ENCODE measurements at places on chromosomes 4 and X.

GRCh38 chr4:80365928-80366327 lies 30.4 kb downstream of the CFAP299 start:
- H3K36me3 ChIP-seq, result no peaks in the 10 kb centered on the region
- DNase-seq, result peak; percentile 61
- peaks cover 4% of the 10 kb centered on the region for H3K4me1 ChIP-seq
- H3K4me3 ChIP-seq, result no peak overlapping the region

- no peak for DNase-seq
- H3K36me3 ChIP-seq, result no peaks in the 10 kb centered on the region
- no peak overlapping the region for H3K4me3 ChIP-seq
- H3K27me3 ChIP-seq, result peaks cover 2% of the 10 kb centered on the region
- H3K27ac ChIP-seq, result no peak overlapping the region
These were observed 74.5 kb downstream of the UCHL1 start for GRCh38 chr4:41331224-41331623.

- DNase-seq, result no peak
- no peaks in the 10 kb centered on the region for H3K4me1 ChIP-seq
- H3K27me3 ChIP-seq, result no peaks in the 10 kb centered on the region
- no peak overlapping the region for H3K27ac ChIP-seq
- H3K4me3 ChIP-seq, result no peak overlapping the region
- H3K36me3 ChIP-seq, result no peaks in the 10 kb centered on the region
These were observed 313.1 kb upstream of the TACR3 start for GRCh38 chr4:104032896-104033295.

DNA sequence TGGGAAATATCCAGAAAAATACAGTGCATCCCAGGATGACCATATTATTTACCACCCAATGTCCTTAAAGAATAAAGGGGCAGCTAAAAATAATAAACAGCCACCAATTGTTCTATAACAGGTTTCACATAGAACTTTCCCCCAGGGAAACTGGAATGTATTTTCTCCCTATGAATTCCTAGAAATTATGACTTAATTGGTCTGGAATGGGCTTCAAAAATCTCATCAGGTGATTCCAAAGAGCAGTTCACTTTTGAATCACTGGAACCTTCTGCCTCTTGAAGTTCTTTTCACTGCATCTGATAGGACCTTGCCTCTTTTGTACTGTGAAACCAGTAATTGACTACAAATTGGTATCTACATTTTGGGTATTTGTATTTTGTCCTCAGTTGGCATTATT lies 119.3 kb downstream of the ZNF330 start:
- no peak overlapping the region for H3K27ac ChIP-seq
- H3K4me1 ChIP-seq, result no peaks in the 10 kb centered on the region
- H3K36me3 ChIP-seq, result no peaks in the 10 kb centered on the region
- H3K27me3 ChIP-seq, result peaks cover 11% of the 10 kb centered on the region

DNA sequence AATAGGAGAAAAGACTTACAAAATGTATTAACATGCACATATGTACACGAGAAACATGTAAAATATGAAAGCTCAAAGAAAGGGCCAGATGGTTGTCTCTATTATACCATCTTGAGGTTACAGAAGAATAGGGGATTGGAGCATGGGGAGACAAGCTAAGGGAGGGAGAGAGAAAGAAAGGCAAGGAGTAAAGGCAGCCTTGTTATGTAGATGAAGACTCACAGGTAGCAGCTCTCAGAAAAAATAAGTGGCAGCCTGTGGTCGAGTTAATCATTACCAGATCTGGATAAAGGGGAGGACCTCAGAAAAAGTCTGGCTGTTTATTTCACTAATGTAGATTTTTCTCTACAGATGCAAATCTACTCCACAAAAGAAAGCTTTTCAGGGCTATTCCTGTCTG lies 26.6 kb upstream of the PPP1R2C start:
- no peaks in the 10 kb centered on the region for H3K36me3 ChIP-seq
- no peak overlapping the region for H3K4me3 ChIP-seq
- H3K27me3 ChIP-seq, result no peaks in the 10 kb centered on the region
- no peak for DNase-seq
- H3K4me1 ChIP-seq, result peaks cover 3% of the 10 kb centered on the region
- no peak overlapping the region for H3K27ac ChIP-seq

DNA sequence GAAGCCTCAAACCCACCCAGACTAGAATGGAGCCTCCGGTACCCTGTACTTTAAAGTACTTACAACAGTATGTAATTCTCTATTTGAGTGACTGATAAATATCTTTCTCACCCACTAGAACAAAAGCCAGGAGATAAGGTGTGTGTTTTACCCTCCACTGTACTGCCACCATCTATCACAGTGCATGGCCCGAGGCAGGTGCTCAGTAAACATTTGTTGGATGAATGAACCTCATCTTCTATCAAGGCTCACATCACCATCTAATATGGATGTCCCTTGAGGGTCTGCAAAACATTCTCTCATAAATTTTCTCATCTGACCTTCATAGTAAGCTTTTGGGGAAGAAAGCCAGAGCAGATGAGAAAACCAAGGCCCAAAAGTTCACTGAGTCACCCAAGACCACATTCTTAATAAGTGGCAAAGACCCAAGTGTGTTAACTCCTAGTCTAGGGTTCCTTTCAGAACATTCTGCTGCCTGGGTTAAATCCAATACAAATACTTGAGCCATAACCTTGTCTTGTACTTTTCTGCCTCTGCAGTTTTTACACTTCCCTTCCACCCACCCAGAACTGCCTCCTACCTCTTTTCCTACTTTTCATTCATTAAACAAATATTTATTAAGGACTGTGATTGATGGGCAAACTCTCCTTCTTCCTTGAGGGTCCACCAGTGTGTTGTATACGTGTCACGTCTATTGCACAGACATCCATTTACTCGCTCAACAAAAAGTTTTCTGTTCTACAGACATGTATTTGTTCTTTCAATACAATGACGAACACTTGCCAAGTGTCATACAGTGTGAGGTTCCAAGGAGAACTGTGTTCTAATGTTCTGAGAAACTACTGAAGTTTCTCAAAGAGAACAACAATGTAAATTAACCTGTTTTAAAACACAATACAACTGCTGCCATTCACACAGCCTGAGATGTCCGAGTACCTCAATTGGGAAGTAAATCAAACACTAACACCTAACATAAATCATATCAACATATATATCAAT lies 35.7 kb downstream of the APBB2 start:
- H3K4me3 ChIP-seq, result no peak overlapping the region
- H3K4me1 ChIP-seq, result no peaks in the 10 kb centered on the region
- H3K36me3 ChIP-seq, result no peaks in the 10 kb centered on the region
- no peak overlapping the region for H3K27ac ChIP-seq
- H3K27me3 ChIP-seq, result peaks cover 3% of the 10 kb centered on the region

- H3K4me3 ChIP-seq, result no peak overlapping the region
- no peaks in the 10 kb centered on the region for H3K27me3 ChIP-seq
- DNase-seq, result no peak
- H3K36me3 ChIP-seq, result no peaks in the 10 kb centered on the region
These were observed 486.5 kb downstream of the ARAP2 start for GRCh38 chr4:35757836-35758235.

- no peaks in the 10 kb centered on the region for H3K36me3 ChIP-seq
- DNase-seq, result no peak
- H3K4me3 ChIP-seq, result no peak overlapping the region
- H3K4me1 ChIP-seq, result peaks cover 10% of the 10 kb centered on the region
- no peak overlapping the region for H3K27ac ChIP-seq
- peaks cover 2% of the 10 kb centered on the region for H3K27me3 ChIP-seq
These were observed 15.5 kb downstream of the MAGEA9B start for GRCh38 chrX:149571770-149572169.

GRCh38 chr4:163380703-163381102 lies 37.0 kb downstream of the NPY5R start:
- no peaks in the 10 kb centered on the region for H3K27me3 ChIP-seq
- no peak overlapping the region for H3K27ac ChIP-seq
- H3K4me1 ChIP-seq, result no peaks in the 10 kb centered on the region
- H3K36me3 ChIP-seq, result no peaks in the 10 kb centered on the region
- H3K4me3 ChIP-seq, result no peak overlapping the region

- no peaks in the 10 kb centered on the region for H3K27me3 ChIP-seq
- H3K27ac ChIP-seq, result no peak overlapping the region
- H3K4me3 ChIP-seq, result no peak overlapping the region
These were observed 131.0 kb downstream of the PDS5A start for GRCh38 chr4:39846705-39847104.

DNA sequence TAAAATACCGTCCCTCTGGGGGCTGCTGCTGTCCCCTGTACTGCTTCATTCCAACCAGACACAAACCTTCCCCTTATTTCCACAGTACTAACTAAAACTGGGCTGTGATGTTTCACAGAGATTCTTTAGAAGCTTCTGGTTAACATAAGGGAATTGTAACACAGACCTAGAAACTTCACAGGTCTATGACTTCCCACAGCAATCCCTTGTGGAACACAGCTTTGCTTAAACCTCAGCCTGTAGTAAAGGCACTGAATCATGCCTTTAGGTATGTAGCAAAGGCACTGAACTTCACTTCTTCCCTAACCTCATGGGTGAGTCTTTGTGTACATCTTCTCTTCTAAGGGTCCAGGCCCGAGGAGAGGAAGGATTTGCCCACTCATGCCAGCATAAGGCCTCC lies 49.4 kb downstream of the SPINK2 start:
- H3K27ac ChIP-seq, result no peak overlapping the region
- H3K36me3 ChIP-seq, result no peaks in the 10 kb centered on the region
- peaks cover 7% of the 10 kb centered on the region for H3K4me1 ChIP-seq
- DNase-seq, result no peak

- no peak overlapping the region for H3K27ac ChIP-seq
- DNase-seq, result no peak
- H3K27me3 ChIP-seq, result peaks cover 7% of the 10 kb centered on the region
- no peak overlapping the region for H3K4me3 ChIP-seq
These were observed 47.1 kb upstream of the CLNK start for GRCh38 chr4:10731690-10732089.

DNA sequence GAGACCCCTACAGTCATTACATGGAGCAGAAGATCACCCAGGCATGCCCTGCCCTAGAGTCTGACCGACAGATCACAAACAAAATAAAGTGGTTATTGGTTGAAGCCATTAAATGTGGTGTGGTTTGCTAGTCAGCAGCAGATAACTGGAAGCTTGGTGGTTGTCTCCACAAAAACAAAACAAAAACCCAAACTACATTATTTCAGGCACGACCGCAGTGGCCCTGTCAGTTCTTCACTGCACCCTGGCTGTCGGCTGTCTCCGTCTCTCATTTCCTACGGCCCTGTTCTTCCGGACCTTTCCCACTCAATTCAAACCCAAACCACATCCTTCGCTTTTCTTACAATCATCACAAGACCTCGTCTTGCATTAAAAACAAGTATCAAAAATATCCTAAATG lies 521.3 kb upstream of the ZFP42 start:
- H3K36me3 ChIP-seq, result no peaks in the 10 kb centered on the region
- no peak overlapping the region for H3K4me3 ChIP-seq
- DNase-seq, result no peak
- no peaks in the 10 kb centered on the region for H3K27me3 ChIP-seq
- no peak overlapping the region for H3K27ac ChIP-seq

DNA sequence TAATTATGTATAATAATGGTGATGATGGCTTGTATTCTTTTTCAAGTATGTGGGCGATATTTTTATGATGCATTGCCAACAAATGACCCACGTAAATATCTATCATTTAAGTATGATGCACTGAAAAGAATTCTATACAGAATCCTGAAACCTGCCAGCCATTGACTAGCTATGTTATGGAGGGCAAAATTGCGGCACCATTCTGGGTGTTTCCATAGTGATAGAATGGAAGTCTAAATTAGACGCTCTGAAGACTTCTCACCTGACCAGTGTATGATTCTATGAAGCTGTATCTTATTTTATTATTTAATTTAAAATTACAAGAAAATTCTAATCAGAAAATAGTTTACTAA lies 677 bp upstream of the CENPC start:
- no peaks in the 10 kb centered on the region for H3K27me3 ChIP-seq
- no peak for DNase-seq
- H3K4me1 ChIP-seq, result peaks cover 35% of the 10 kb centered on the region
- H3K27ac ChIP-seq, result no peak overlapping the region
- peaks cover 18% of the 10 kb centered on the region for H3K36me3 ChIP-seq
- peak overlapping the region; percentile 88 for H3K4me3 ChIP-seq

GRCh38 chrX:10028283-10029104 lies 61.3 kb downstream of the CLDN34 start:
- no peak for DNase-seq
- no peak overlapping the region for H3K4me3 ChIP-seq
- H3K4me1 ChIP-seq, result peaks cover 11% of the 10 kb centered on the region
- H3K36me3 ChIP-seq, result no peaks in the 10 kb centered on the region
- no peaks in the 10 kb centered on the region for H3K27me3 ChIP-seq
- no peak overlapping the region for H3K27ac ChIP-seq

- H3K27ac ChIP-seq, result no peak overlapping the region
- DNase-seq, result no peak
- H3K4me3 ChIP-seq, result no peak overlapping the region
- no peaks in the 10 kb centered on the region for H3K27me3 ChIP-seq
These were observed 6.1 kb downstream of the CXCR3 start for GRCh38 chrX:71612256-71612655.

DNA sequence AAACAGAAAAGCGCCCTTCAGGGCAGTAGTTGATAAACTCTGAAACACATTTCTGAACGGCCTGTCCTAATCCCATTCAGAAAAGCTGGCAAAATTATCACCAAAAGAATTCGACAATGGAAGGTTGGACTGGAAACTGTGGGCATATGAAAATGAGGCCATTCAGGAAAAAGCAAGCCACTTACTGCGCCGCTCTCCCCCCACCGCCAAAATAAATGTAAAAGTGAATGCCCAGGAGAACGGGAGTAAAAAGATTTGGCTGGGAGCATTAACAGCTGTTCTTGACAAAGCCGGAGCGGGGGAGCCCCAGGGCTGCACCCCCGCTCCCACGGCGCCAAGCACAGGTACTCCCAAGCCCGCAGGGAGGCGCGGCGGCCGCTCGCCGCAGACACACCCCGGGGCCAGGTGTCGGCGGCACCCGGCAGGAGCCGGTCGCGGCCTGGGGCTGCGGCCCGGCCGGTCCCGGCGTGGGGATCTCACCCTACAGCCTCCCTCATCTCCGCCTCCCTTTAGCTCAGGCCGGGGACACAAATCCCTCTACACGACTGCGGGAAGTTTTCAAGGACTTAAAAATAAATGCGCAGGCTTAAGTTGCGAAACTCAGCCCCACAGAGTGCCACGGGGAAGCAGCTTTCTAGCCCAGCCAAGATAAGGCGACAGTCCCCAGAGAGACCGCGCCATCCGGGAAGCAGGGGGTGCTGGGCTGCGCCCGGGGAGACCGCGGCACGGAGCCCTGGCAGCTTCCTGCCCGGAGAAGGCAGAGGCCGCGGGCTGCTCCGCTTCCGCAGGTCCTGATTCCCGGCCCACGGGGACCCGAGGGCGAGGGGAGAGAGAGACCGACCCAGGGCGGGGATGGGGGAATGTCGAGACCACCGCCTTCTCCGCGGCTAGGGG lies 593 bp downstream of the SH3RF1 start:
- DNase-seq, result peak; percentile 42
- H3K4me1 ChIP-seq, result peaks cover 3% of the 10 kb centered on the region
- H3K4me3 ChIP-seq, result peak overlapping the region; percentile 67
- no peak overlapping the region for H3K27ac ChIP-seq
- peaks cover 44% of the 10 kb centered on the region for H3K27me3 ChIP-seq
